Tibial artery (tissue), 4 donors: ENCODE measurements at places on chromosomes 12 and 14.

DNA sequence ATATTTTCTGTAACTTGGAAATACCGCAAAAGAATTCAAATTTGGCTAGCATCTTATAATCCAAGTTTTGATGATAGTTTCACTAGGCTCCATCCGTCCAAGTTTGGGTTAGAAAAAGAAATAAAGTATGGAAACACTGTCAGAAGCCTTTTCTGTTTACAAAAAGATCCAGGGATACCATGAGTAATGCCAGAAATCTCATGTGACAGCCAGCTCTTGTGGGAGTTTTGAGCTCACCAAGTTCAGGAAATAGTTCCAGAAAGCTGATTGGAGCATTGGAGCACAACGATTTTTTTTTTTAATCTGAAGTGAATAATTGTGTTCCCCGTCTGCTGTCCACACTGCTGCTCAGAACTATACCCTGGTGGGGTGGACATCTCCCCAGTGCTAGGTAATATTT lies 229.7 kb upstream of the NPAS3 start:
- no peaks in the 10 kb centered on the region for H3K27me3 ChIP-seq
- H3K4me1 ChIP-seq, result peaks cover 27% of the 10 kb centered on the region
- no peaks in the 10 kb centered on the region for H3K36me3 ChIP-seq
- peak; percentile 32 for DNase-seq
- peak overlapping the region; percentile 5 for H3K4me3 ChIP-seq
- H3K27ac ChIP-seq, result peak overlapping the region; percentile 73

GRCh38 chr12:54439521-54440255 lies 20.6 kb upstream of the ITGA5 start:
- peak overlapping the region; percentile 74 for H3K27ac ChIP-seq
- H3K4me3 ChIP-seq, result no peak overlapping the region
- H3K4me1 ChIP-seq, result peaks cover 36% of the 10 kb centered on the region

DNA sequence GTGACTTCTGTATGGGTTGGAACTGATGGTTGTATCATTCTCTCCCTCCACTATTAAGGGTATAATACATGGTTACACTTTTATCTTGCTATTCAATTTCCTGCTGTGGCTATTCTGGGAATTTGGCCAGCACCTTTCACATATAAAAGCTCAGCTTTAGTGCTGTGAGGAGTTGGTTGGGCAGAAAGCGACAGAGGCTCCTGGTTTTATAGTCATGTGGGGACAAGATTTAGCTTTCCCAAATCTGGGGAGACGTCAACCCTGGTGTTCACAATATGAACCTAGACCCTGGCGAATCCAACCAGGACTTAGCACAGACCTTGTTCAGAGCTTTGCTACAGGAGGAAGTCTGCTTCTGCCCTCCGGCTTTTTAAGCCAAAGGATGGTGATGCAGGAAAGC lies 36.5 kb downstream of the FOS start:
- peaks cover 27% of the 10 kb centered on the region for H3K4me1 ChIP-seq
- H3K27ac ChIP-seq, result peak overlapping the region; percentile 26
- no peaks in the 10 kb centered on the region for H3K36me3 ChIP-seq
- H3K27me3 ChIP-seq, result no peaks in the 10 kb centered on the region
- no peak overlapping the region for H3K4me3 ChIP-seq

DNA sequence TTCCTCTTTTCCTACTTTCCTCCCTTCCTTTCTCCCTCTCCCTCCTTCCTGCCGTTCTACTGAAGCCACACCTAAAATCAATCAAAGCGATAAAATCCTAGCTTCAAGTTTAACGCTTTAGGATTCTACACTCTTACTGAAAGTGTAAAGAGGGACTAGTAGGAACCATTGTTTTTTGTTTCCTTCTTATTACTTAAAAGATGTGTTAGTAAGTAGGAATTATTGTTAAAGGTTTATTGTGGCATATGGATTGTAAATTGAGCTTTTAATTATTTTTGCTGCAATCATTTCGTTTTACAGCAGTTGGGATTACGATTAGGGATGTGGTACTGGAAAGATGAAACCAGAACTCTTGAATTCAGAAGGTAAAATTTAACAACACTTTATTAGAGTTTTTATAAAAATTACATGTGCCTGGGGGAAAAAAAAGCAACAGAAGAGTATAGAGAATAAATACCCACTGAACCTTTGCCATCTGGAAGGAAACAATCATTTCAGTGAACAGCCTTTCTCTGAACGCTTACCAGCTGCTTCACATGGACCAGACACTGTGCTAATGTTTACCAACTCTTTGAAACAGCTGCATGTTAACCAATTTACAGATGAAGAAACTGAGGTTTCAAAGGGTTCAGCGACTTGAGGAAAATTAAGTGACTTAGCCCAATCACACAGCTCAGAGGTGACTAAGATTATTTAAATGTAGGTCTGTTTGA lies 1.0 kb downstream of the PPP1R36 start:
- H3K4me1 ChIP-seq, result peaks cover 8% of the 10 kb centered on the region
- no peak overlapping the region for H3K27ac ChIP-seq
- no peaks in the 10 kb centered on the region for H3K36me3 ChIP-seq

DNA sequence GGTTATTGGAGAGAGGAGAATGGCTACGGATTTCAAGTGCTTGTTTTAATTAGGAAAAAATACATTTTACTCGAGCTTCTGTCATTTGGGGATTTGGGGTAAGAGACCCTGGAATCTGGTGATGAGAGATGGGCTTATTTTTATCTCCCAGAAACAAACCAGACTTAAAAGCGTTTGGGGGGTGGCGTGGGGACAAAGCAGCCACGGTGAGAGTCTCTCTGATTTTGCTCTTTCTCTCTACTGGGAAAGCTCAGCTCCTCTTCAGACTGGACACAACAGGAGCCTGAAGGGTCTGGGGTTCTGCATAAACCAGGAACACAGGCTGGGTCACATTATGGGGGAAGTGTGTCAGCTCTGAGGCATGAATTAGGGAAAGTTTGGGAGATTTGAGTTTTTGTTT lies 3.8 kb downstream of the VSX2 start:
- no peaks in the 10 kb centered on the region for H3K36me3 ChIP-seq
- no peak overlapping the region for H3K4me3 ChIP-seq
- DNase-seq, result no peak

DNA sequence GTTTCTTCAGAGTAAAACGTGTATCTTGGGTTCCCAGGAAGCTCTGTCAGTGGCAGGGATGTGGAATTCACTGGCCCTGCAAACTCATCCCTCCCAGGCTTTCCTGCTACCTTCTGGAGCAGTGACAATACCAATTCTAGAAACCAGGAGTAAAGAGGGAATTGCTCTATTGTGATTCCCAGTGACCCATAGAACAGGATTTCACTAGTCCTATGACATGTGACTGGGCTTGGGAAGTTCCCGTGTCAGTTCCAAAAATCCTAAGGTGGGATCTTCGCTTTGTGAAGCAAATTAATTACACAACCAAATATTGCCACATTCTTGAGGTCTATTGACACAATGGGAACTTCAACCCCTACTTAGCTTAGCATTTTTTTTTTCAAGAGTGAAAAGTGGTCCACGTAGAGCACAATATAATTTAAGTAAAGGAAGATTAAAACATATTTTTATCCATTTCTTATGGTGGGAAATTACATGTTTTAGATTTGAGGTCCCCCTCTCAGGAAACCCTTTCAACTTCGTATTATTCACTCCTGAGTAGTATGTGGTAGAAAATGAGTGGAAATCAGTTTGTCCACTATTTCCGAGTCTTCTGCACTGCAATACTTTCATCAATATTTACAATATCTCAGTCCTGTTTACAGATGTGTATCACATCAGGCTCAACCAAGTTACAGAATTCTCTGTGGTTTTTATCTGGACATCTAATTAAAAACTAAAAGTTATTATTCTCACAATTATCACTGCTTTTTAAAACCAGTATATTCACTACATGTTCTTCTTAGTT lies 88.9 kb upstream of the SOX5 start:
- no peaks in the 10 kb centered on the region for H3K36me3 ChIP-seq
- H3K4me1 ChIP-seq, result no peaks in the 10 kb centered on the region
- no peak overlapping the region for H3K4me3 ChIP-seq

DNA sequence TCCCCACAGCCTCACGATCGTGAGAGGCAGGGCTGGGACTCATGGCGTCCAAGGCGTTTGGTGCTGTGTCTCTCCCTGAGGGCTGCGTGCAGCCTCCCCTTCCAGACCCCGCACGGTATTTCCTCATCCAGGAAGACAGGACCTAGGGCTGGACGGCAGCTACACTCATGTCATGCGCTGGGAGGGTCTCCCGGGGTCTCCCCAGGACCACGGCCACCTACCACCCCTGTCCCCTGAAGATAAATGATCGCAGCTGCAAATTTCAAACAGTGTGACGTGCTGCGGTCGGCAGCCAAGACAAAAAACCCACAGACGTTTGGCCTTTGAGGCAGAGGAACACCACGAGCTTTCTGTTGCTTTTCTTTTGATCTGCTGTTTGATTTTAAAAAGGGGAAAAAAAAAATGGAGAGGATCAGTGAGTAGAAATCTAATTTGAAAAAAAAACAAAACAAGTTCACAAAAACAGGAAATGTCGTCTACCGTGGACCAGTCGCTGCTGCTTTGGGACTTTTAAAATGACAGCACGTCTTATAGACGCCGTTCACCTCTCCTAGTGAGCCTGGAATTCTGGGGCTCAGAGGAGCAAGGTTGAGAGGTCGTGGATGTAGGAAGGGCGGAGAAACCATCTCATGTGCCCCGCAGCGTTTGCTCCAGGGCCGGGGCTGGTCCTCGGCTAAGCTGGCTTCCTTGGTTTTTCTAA lies 237.6 kb downstream of the SLC41A2 start:
- no peak for DNase-seq
- H3K27ac ChIP-seq, result no peak overlapping the region
- H3K27me3 ChIP-seq, result no peaks in the 10 kb centered on the region
- peak overlapping the region; percentile 6 for H3K4me3 ChIP-seq

DNA sequence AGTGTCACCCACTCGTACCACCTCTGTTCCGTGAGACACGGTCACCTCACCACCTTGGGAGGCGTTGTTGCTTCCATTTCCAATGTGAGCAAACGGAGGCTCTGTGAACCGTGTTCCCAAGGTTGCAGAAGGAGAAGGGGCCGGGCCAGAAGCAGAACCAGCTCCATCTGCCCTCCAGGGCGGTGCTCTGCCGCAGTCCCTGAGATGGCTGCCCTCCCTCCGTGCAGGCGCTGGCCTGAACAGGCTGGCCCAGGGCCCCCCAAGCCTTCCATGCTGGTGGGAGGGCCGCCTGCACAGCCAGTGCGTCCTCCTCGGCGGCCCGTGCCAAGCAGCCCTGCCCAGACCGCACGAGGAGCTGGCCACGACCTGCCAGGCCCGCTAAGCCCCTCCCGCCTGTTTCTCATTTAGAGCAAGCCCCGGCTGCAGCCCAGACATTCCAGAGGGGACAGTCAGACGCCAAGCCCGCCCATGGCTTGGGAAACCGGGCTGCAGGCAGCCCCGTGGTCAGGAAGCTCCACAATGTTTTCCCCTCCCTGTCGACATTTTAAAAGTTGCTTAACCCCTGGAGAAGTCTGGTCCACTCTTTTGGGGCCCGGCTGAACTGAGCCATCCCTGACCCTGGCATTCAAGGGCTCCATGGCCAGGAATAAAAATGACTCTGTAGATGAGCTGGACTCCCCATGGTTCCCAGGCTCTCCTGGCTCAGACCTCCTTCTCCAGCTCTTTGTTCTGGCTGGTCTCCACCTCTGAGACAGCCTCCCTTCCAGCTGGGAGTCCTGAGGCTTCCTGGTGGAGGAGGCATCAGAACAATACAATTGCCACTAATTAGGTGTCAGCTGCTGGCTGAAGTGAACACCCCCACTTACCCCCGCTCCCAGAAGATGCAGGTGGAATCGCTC lies 236.0 kb downstream of the BCL11B start:
- H3K36me3 ChIP-seq, result no peaks in the 10 kb centered on the region
- peak; percentile 97 for DNase-seq
- no peaks in the 10 kb centered on the region for H3K27me3 ChIP-seq

DNA sequence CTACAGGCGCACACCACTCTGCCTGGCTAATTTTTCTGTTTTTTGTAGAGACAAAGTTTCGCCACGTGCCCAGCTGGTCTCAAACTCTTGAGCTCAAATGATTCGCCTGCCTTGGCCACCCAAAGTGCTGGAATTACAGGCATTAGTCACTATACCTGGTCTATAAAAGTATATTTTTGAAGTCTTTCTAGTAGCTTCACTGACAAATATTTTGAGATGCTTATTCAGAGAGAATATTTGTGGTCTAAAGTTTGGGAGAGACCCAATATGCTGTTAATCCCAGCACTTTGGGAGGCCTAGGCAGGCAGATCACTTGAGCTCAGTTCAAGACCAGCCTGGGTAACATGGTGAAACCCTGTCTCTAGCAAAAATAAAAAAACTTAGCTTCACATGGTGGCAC lies 22.0 kb upstream of the PPP1R12A start:
- no peaks in the 10 kb centered on the region for H3K4me1 ChIP-seq
- H3K36me3 ChIP-seq, result no peaks in the 10 kb centered on the region
- no peaks in the 10 kb centered on the region for H3K27me3 ChIP-seq
- H3K4me3 ChIP-seq, result no peak overlapping the region
- H3K27ac ChIP-seq, result no peak overlapping the region

- peak; percentile 52 for DNase-seq
- peaks cover 18% of the 10 kb centered on the region for H3K4me1 ChIP-seq
- no peak overlapping the region for H3K4me3 ChIP-seq
- peak overlapping the region; percentile 66 for H3K27ac ChIP-seq
- peaks cover 28% of the 10 kb centered on the region for H3K36me3 ChIP-seq
- no peaks in the 10 kb centered on the region for H3K27me3 ChIP-seq
Measured at GRCh38 chr14:100296106-100296651, 10.1 kb downstream of the SLC25A29 start.

DNA sequence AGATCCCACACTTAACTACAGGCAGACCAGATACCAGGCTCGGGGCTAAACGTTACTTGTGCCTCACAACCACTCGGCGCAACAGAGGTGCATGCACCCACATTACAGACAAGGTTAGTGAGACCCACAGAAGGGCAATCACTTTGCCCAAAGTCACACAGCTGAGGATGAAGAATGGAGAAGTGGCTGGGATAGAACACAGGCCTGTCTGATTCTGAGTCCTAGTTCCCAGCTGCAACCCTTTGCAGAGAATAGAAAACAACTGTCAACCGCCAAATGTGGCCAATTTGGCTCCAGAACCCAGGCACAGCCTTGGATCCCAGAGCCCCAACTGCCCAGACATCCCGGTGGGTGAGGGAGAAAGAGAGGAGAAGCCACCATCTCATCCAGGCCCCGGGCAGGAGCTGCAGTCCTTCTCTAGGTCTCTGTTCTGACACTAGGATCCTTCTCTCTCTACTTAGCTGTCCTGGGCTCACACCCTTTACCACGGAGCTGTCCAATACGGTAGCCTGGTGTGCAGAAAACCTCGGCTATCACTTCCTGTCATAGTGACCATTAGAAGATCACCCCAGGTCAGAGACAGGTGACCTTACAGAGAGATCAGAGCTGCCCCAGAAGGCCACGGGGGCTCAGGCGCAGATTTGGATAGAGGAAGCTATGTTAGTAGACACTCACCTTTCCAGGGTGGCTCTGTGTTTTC lies 59.1 kb downstream of the FAM222A start:
- no peak for DNase-seq
- no peaks in the 10 kb centered on the region for H3K27me3 ChIP-seq
- H3K4me1 ChIP-seq, result peaks cover 6% of the 10 kb centered on the region
- H3K4me3 ChIP-seq, result no peak overlapping the region

DNA sequence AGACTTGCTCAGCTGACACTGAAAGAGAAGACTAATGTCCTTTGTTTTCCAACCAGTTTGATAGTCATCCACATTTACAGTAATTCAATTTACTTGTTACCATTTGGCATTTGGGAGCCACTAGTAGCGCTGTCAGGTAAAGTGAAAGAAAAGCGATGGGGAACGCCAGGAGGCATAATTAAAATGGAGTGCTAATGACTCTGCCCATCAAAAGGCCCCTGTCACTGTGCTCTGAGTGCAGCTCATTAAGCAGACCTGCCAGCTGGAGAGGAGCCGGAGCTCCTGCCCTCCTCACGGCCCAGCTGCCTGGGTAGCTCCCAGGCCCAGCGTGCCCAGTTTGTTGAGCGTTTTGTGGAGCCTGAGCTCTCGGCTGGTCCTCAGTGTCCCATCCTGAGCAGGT lies 463.6 kb upstream of the CCDC196 start:
- no peak overlapping the region for H3K4me3 ChIP-seq
- no peaks in the 10 kb centered on the region for H3K4me1 ChIP-seq
- no peak overlapping the region for H3K27ac ChIP-seq
- no peaks in the 10 kb centered on the region for H3K36me3 ChIP-seq
- DNase-seq, result no peak
- no peaks in the 10 kb centered on the region for H3K27me3 ChIP-seq
